Vein endothelial cell (primary cell): ENCODE measurements at places on chromosomes 5 and 9. TPM values are rescaled to one million over a fixed set of nuclear protein-coding genes. Genes with fewer than 3 reads are reported as not detected.

The TSSK1B gene
- under 0.01 and 0.10 TPM in 2 replicates for total RNA-seq

The QSOX2 gene
- total RNA-seq, result 14.4 and 15.1 TPM in 2 replicates

The SYK gene
- total RNA-seq, result under 0.01 TPM in 1 of 2 replicates, not detected in the other

The ARHGEF39 gene
- total RNA-seq, result 1.6 and 3.5 TPM in 2 replicates

The FRRS1L gene
- total RNA-seq, result not detected in 2 replicates

The ACOT12 gene
- not detected in 2 replicates for total RNA-seq

The CATSPER3 gene
- total RNA-seq, result under 0.01 TPM in 1 of 2 replicates, not detected in the other

The IFNB1 gene
- total RNA-seq, result not detected in 2 replicates

The ANKRD18B gene
- 2.0 and 5.7 TPM in 2 replicates for total RNA-seq

The PHYHD1 gene
- 0.19 and 1.3 TPM in 2 replicates for total RNA-seq

The SOX30 gene
- not detected in 2 replicates for total RNA-seq

The PSD2 gene
- not detected in 2 replicates for total RNA-seq

The FOXD4L6 gene
- total RNA-seq, result 0.29 and 0.33 TPM in 2 replicates

The AQP7 gene
- total RNA-seq, result 0.19 TPM in 1 of 2 replicates, not detected in the other

The ENG gene
- 209 and 301 TPM in 2 replicates for total RNA-seq

The FGF10 gene
- total RNA-seq, result not detected in 2 replicates

The GABRA6 gene
- total RNA-seq, result not detected in 2 replicates

The C6 gene
- not detected in 2 replicates for total RNA-seq

The ADAMTSL2 gene
- total RNA-seq, result 0.10 TPM in 1 of 2 replicates, not detected in the other

The GTF2H2 gene
- 15.0 and 19.5 TPM in 2 replicates for total RNA-seq

The STPG3 gene
- not detected in 2 replicates for total RNA-seq

The PCDHGA7 gene
- 3.0 and 4.6 TPM in 2 replicates for total RNA-seq
